ENCODE measurements at places on chromosomes 2 and 18. TPM values are rescaled to one million over a fixed set of nuclear protein-coding genes. Genes with fewer than 3 reads are reported as not detected.

Gene PLGLB1
- total RNA-seq = 2.7 TPM

Gene DOK6
- 15.5 TPM for total RNA-seq

Gene NHEJ1
- 7.0 TPM for total RNA-seq

Gene MAP3K20
- 429 TPM for total RNA-seq

Gene HOXD11
- not detected for total RNA-seq

Gene CGREF1
- 0.87 TPM for total RNA-seq

Gene TUBB6
- total RNA-seq = 82.0 TPM

Gene COL5A2
- total RNA-seq = 8.1 TPM

Gene FAM237A
- total RNA-seq = 2.0 TPM

GRCh38 chr18:44973282-44973681 is 292.6 kb downstream of the SETBP1 start:
- no peak for DNase-seq

- peak; percentile 68 for DNase-seq
These were observed 70.6 kb upstream of the PSMD14 start for GRCh38 chr2:161237392-161238264.

DNA sequence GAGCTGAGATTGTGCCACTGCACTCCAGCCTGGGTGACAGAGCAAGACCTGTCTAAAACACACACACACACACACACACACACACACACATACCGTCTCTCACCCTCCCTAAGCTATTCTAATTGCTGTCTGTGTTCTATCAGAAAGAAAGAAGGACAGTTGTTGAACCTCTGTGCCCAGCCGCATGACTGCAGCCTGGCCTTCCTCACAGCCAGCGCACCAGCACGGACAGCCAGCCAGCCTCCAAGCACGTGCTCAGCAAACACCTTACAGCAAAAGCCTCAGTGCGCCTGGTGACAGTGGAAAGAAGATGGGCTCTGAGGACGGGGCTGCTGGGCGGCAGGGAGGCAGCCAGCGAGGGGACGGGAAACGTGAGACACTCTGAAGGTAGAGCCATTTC is 58.0 kb downstream of the ZNF516 start:
- DNase-seq = peak; percentile 69

GRCh38 chr18:40365526-40365925 is 1589.5 kb upstream of the PIK3C3 start:
- no peak for DNase-seq

DNA sequence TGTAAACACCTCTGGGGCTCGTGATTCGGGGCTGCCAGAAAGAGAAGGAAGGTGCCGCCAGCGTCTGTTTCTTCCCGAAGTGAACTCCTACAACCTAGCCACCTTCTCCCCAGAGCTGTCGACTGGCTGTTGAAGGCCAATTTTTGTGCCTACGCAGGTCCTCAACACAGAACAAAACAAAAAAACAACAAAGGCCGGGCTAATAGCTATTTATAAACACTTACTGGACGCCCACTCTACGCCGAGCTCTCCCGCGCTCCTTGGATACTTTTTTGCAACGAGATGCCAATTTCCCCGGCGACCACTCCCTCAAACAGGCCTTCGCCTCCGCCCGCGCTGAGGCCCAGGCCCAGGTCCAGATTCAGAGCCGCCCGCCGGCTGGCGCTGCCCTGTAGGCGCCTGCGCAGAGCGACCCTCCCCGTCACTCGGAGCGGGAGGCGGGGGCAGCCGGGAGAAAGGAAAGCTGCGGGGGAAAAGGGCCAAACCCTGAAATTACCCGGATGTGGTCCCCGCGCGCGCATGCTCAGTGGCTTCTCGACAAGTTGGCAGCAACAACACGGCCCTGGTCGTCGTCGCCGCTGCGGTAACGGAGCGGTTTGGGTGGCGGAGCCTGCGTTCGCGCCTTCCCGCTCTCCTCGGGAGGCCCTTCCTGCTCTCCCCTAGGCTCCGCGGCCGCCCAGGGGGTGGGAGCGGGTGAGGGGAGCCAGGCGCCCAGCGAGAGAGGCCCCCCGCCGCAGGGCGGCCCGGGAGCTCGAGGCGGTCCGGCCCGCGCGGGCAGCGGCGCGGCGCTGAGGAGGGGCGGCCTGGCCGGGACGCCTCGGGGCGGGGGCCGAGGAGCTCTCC is at the start of gene SMAD4:
Gene SMAD4 (plus strand): TSS at position 520 of the 843 bp plus-strand sequence. CDS start 16,834 bp downstream, outside the sequence.
- DNase-seq = peak; percentile 97

DNA sequence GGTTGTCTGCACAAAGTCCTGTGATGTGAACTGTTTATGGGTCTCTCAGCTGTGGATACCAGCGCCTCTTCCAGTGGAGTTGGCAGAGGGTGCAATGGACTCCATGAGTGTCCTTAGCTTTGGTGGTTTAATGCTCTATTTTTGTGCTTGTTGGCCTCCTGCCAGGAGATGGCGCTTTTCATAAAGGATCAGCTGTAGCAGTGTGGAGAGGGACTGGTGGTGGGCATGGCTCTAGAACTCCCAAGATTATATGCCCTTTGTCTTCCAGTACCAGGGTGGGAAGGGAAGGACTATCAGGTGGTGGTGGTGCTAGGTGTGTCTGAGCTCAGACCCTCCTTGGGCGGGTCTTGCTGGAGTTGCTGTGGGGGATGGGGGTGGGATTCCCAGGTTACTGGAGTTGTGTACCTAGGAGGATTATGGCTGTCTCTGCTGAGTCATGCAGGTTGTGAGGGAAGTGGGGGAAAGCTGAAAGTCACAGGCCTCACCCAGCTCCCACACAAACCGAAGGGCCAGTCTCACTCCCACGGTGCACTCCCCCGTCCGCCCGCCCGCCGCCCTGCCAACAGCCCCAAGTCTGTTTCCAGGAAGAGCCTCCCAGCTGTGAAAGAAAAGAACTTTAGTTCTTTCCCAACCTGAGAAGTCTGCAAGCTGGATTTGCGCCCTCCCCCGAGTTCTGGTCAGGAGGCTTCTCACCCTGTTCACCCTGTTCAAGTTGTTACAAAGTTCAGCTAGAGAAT is 108.1 kb downstream of the MARCO start:
- no peak for DNase-seq

- DNase-seq = no peak
These were observed 69.0 kb upstream of the MYCN start for GRCh38 chr2:15871239-15871783.

DNA sequence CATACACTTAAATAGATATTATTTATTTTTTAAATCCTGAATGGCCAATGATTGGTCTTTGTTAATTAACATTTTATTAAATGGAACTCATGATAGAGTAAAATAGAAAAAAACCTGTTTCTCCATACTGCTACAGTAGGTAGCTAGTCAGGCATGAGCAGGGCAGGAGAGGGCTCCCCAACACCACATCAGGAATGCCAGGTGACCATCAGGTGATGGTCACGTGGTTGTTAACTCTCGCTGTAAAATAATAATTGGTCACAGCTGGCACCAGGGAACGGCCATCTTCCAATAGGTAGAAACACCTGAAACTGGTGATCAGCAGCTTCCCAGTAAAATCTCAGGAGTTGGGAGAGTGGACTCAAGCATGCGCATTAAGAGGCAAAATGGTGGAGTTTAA is 172.2 kb downstream of the MEIS1 start:
- DNase-seq = no peak

GRCh38 chr2:170554278-170554955 is 160.7 kb upstream of the SP5 start:
- peak; percentile 31 for DNase-seq

- no peak for DNase-seq
These were observed 1.4 kb downstream of the WDCP start for GRCh38 chr2:24045511-24046508.

DNA sequence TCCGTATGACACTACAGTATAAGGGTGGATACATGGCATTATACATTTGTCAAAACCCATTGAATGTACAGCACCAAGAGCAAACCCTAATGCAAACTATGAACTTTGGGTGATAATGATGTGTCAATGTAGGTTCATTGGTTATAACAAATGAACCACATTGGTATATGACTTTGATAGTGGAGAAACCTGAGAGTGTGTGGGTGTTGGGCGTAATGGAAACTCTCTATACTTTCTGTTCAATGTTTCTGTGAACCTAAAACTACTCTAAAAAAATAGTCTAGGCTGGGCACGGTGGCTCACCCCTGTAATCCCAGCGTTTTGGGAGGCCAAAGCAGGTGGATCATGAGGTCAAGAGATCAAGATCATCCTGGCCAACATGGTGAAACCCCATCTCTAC is 6.5 kb upstream of the ACTG2 start:
- no peak for DNase-seq

- DNase-seq = no peak
These were observed 28.1 kb downstream of the TCF7L1 start for GRCh38 chr2:85160966-85161960.

- DNase-seq = no peak
These were observed 13.4 kb upstream of the TLK1 start for GRCh38 chr2:171174075-171174474.

DNA sequence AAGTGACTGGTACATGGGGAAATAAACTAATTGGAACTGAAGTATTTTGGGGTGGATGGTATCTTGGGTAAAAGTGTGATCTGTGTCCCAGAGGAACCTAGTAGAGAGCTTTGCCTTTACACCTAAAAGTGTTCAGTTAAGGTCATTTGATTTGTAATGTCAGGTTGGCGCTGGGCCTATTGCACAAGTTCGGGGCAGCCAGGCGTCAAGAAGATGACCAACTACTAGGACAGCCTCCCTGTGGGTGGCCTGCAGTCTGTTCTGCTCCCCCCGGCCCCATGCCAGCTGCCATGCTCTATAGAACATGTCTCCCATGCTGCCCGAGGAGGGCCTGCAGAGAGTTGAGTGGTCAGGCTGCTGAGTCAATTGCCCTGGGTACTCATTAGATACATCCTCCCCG is 10.1 kb downstream of the RRM2 start:
- no peak for DNase-seq

DNA sequence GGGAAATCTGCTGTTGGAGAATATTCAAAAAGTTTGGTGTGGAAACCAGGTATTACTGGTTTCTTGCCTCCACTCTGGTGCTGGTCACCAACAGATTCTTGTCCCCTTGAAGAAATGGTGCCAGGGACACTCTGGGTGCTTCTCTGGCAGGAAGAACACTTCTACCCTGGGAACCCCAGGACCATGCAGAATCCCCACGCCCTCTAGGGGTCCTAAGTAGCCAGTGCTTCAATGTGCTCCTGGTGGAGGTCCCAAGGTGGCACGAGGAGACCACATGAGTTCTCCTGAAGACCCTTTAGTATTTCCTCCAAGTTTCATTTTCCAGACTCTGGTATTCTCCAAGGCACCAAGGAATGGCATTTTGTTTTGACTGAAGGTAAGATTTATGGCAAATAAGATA is 380.6 kb downstream of the TSN start:
- DNase-seq = no peak

- DNase-seq = no peak
These were observed 6.0 kb upstream of the GPR55 start for GRCh38 chr2:230930928-230931555.

GRCh38 chr18:74994502-74995418 is 214.2 kb downstream of the PTGR3 start:
- DNase-seq = peak; percentile 32

DNA sequence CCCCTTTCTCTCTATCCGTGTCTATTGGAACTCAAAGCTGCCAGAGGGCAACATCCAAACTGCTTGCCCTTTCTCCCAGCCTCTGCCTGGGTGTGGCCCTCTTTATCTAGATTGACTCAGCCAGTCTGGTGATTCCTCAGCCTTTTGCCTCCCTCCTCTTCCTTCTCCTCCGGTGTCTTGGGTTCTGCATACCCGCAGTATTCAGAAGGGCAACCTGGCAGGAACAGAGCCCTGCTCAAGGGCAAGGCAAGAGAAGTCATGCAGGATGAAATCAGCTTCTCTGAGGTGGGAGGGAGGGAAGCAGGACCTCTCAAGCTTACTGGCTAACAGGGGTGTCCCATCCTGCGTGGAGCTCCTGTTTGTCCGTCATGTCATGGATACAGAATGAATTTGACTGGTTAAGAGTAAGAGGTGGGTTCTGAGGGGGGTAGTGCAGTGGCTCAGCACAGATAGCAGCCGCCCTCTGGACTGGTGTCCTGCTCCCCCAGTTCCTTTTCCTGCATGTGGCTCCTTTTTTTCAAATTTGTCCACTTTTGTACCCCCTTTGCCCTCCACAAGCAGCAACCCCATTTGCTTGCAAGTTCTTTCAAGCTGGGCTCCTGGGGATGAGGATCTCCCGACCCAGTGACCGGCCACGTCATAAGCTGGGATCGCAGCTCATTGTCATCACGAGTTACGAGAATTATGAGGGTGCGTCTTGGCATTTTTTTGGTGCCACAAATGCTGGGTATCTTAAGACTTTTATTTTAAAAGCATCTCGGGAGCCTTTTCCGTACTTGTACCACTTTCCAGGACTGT is 154.1 kb downstream of the FHOD3 start:
- no peak for DNase-seq

- DNase-seq = no peak
These were observed 499.4 kb downstream of the GALR1 start for GRCh38 chr18:77749089-77749488.

- DNase-seq = no peak
These were observed 651.9 kb upstream of the HS6ST1 start for GRCh38 chr2:128970332-128971116.

GRCh38 chr18:3066341-3067110 is 53.6 kb upstream of the LPIN2 start:
- no peak for DNase-seq

- DNase-seq = no peak
These were observed 90.7 kb upstream of the TNP1 start for GRCh38 chr2:216950547-216950946.

DNA sequence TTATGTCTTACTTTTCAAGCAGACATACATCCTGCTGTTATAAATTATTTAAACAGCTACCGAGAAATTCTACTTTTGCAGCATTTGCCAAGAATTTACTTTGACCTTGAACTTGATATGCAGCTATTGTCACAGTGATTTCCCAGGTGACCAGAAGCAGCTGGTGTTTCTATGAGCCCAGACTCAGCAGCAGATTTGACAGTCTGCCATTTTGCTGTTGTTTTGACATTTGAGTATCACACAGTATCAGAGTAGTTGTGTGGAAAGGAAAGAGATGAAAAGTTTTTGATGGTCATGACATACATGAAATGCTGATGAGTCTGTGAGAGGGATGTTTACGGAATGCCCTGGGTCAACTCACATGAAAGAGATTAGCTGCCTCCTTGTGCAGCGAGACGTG is 6.6 kb upstream of the CCDC195 start:
- DNase-seq = no peak

DNA sequence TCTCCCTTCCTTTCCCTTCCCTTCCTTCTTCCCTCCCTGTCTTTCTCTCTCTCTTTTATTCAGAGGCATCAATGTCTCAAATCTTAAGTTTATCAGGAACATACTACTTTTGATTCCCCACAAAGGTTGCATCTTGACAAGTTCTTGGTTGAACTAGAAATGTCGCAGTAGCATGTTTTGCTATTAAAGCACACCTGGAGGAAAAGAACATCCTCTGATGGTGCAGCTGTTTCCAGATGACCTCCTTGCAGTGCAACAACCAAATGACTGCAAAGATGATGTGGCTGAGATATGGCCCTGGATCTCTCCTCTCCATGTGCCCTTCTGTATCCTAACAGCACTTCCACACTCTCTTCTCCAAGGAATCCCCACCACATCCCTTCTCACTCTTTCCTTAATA is 127.2 kb downstream of the SLC8A1 start:
- DNase-seq = no peak

GRCh38 chr2:235053651-235054050 is 101.8 kb downstream of the SH3BP4 start:
- DNase-seq = no peak

All from left ventricle myocardium superior (tissue), 1 donor.